Activated T-helper 1 cell treated with anti-CD3 and anti-CD28 coated beads, Interleukin-2, amount 50 U/mL, for 16 hours (primary cell): ENCODE measurements at places on chromosomes 16 and 17.

GRCh38 chr16:71424626-71425025 lies 17.2 kb downstream of the TLE7 start:
- DNase-seq: no peak

- DNase-seq: no peak
These were observed 5.4 kb downstream of the MARCHF10 start for GRCh38 chr17:62802561-62803205.

GRCh38 chr17:51427323-51427811 lies 167.0 kb downstream of the UTP18 start:
- no peak for DNase-seq

GRCh38 chr17:20123209-20123608 lies 114.0 kb downstream of the SPECC1 start:
- no peak for DNase-seq

DNA sequence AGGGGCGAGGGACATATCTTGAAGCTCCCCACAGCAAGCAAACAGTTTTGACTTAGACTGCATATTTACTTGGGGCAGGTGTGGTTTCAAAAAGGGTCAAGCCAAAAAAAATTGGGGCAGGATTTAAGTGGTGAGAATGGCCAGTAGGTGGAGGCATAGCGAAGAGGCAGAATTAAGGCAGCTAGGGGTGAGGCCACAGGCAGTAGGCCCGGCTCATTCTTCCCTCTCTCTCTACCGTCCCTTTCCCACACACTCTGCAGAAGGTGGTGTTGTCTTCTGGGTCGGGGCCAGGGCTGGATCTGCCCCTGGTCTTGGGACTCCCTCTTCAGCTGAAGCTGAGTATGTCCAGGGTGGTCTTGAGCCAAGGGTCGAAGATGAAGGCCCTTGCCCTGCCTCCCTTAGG lies 2.6 kb downstream of the SHBG start:
- no peak for DNase-seq

GRCh38 chr16:77675464-77676324 lies 46.6 kb upstream of the NUDT7 start:
- peak; percentile 30 for DNase-seq

GRCh38 chr17:62112229-62112628 lies 47.2 kb upstream of the MED13 start:
- no peak for DNase-seq

DNA sequence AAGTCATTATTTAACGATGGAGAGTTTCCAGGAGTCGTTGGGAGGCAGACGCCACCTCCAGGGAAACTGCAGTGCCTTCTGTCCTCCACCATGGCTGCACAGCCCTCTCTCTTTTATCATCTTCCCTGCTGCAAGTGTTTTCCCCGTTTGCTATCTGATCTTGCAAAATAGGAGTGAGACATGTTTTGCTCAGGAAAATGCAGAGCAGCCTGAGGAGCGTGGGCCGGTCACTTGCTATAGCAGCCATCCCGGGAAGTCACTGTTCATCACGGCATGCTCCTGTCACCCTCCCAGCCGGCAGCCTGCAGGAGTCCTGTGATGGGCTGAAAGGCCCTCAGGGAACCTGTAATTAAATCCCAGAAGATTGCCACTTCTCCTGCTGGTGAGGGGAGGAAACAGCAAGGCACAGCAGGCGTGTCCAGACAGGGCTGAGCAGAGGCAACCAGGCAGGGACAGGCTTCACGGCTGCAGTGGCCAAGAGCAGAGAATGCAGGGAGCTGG lies 143.1 kb downstream of the GSG1L start:
- DNase-seq: no peak

GRCh38 chr17:43839670-43840108 lies 6.7 kb upstream of the MPP3 start:
- DNase-seq: no peak

- peak; percentile 64 for DNase-seq
These were observed 1.4 kb upstream of the TOB1 start for GRCh38 chr17:50867363-50868139.

DNA sequence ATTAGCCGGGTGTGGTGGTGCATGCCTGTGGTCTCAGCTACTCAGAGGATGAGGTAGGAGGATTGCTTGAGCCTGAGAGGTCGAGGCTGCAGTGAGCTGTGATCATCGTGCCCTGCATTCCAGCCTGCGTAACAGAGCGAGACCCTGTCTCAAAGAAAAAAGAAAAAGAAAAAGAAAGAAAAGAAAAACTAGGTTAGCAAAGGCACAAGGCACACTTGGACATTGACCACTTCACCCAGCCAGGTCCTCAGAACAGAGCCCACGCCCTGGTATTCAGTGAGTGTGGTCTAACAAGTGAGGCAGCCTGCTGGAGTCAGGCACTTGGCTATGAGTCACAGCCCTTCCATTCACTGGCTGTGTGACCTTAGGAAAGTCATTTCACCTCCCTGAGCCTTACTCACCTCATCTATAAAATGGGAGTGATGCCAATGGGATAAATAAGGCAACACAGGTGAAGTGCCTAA lies 10.4 kb downstream of the MILR1 start:
- no peak for DNase-seq
